NCI-H187 treated with DMSO at 0.1 percent for 48 hours (cell line): ENCODE measurements at places on chromosomes 11 and 22.

- no peak for DNase-seq
These were observed 2.7 kb downstream of the CRYBB3 start for GRCh38 chr22:25202290-25202921.

DNA sequence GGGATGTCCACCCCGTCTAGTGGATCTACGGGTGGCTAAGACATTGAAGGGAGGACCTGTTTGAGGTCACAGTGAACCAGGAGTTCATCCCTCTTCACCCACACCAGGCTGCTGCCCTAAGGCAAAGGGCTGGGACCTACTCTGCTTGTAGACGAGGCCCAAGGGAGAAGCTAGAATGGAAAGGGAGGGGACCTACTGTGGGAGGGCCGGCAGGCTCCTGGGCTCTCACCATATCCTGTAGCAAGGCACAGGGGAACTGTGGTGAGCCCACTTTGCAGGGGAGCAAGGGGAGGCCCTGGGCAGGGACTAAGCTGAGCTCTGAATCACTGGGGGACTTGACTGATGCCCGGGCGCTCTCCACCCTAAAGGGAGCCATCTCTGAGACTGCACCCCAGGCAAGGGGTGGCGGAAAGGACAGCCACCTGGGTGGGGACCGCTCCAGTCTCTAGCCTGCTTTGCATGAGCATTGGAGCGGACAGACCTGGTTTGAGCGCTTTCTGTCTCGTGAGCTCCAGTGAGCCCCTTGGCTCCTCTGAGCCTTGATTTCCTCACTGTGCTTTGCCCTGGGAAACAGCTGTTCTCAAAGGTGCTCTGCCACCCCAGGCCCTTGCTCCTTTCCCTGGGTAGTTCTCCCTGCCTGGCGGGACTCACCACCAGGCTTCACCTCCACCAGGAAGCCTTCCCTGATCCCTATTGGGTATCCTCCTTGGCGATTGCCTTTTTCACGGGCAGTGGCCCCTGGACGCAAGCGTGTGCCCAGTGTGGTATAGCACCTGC is 24.2 kb downstream of the PARVG start:
- DNase-seq: no peak

DNA sequence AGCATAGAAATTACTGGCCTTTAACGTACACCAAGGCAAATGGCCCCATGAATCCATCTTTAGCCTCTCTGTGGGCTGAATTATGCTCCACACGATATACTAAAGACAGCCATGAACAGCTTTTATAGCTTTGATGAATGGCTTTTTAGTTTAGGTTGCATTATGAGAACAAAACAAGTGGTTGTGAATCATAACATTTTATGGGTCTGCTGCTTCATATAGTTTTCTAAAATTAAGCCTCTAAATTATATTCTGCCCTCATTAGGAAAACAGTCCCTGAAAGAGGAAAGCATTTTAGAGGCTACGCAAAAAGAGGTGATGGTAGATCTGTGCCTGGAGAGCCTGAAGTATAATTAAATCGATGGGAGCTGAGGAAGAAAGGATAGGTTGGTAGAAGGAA is 221.3 kb downstream of the CADM1 start:
- no peak for DNase-seq

DNA sequence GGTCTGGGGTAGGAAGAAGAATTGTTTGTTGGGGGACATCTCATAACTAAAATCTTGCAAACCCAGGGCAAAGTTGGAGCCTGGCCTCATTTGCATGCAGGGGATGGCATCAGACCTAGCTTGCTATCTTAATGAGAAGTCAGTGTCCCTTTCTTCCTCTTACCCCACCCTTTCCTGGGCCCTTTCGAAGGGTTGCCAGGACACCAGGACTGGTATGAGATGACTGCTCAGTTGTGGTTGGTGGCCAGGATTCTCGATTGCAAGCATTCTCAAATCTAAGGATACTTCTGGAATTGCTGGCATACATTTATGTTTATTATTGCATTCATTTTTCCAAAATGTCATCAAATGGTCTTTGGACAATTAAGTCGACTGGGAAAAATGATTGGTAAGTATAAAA is 131.0 kb downstream of the SLC1A2 start:
- no peak for DNase-seq

DNA sequence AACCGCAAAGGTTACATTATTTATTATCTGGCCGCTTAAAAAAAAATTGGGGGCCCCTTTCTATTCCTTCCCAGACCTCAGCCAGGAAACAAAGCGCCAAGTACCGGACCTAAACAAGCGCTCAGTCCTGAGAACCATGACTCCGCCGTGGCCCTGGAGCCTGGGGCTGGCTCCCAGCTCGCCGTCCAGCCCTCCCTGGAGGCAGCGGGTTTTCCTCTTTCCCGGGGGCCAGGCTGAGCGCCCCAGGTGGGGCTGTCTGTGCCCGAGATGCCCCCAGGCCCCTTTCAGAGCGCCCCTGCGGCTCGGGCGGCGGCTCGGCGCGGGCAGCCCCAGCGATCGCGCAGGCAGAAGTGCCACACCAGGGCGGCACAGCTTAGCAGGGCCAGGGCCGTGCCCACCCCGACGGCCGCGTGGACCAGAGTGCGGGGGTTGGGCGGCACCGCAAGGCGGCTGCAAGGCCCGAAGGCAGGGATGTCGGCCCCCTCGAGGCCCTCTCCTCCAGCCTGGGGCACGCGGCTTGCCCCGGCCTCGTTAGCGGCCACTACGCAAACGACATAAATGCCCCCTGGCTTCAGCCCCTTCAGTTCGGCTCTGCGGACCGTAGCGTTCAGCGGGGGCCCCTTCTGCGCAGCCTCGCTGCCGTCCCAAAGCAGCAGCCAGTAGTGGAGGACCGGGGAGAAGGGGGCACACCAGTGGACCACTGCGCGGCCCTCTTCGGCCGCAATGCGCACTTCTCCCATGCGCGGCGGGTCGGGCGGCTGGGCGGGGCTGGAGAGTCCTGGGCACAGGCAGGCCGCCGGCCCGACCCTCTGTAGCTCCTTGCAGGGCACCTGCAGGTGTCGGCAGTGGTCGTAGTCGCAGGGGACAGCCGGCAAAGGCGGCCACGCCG is 1.6 kb downstream of the LRRN4CL start:
- DNase-seq: no peak

- no peak for DNase-seq
These were observed 205.0 kb downstream of the CWF19L2 start for GRCh38 chr11:107252429-107253161.

DNA sequence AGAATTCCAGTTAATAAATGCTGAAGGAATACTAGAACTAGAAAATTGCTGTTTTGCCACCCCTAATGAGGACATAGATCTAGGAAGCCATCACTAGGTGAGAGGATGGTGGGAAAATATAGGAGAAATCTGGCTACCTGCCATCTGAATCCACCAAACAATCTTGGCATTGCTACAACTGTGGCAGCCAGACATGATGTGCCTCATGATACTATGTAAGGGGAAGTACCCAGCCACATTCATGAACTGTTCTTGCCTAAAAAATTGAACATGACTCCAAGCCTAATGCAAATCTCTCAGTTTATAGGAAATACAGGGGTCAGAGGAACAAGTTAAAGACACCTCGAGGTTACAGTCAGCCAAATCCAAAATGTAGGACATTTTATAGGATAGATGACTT is 72.8 kb downstream of the SFI1 start:
- no peak for DNase-seq

GRCh38 chr11:33063326-33063881 is 24.0 kb downstream of the TCP11L1 start:
- DNase-seq: no peak

GRCh38 chr11:107387666-107388065 is 70.0 kb downstream of the CWF19L2 start:
- no peak for DNase-seq

GRCh38 chr22:44735518-44736428 is 16.6 kb upstream of the ARHGAP8 start:
- no peak for DNase-seq

GRCh38 chr11:6755303-6755952 is 16.3 kb downstream of the OR2AG2 start:
- no peak for DNase-seq

- no peak for DNase-seq
These were observed 612.3 kb downstream of the INSC start for GRCh38 chr11:15726893-15727519.

- DNase-seq: no peak
These were observed 389.0 kb downstream of the TBC1D22A start for GRCh38 chr22:47151490-47151889.

DNA sequence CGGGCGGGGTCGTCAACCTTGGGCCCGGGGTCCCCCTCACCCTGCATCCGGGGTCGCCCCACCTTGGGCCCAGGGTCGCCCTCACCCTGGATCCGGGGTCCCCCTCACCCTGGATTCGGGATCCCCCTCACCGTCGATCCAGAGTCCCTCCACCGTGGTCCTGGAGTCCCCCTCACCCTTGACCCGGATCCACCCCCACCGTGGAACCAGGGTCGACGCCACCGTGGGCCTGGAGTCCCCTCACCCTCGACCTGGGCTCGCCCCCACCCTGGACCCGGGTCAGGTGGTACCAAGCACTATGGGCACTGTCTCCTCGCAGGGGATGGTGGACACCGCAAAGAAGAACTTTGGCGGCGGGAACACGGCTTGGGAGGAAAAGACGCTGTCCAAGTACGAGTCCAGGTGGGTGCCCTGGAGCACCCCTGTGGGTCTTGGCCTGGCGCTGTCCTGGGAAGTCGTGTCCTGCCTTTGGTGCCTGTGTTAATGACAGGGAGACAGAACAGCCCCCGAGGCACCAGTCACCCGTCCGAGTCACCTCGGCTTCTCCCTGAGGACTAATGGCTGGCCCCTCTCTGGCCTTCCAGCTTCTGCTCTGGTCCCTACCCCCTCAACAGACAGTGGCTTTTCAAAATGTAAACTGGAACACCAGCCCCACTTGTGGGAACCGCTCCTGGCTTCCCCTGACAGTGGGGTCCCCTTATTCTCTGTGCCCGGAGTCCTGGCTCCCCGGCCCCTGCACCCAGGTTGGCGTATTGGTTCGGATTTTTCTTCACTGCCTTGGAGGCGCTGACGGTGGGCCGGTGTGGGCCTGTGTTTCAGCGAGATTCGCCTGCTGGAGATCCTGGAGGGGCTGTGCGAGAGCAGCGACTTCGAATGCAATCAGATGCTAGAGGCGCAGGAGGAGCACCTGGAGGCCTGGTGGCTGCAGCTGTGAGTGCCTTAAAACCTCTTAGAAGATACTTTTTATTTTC is 762 bp downstream of the CRELD2 start:
- DNase-seq: no peak
